ENCODE measurements at places on chromosomes 6 and 20. TPM values are rescaled to one million over a fixed set of nuclear protein-coding genes. Genes with fewer than 3 reads are reported as not detected.

SMLR1 gene
- polyA plus RNA-seq: 0.17 TPM

BANF2 gene
- polyA plus RNA-seq: not detected

PFDN6 gene
- polyA plus RNA-seq: 55.3 TPM

SAPCD1 gene
- polyA plus RNA-seq: 7.9 TPM

EYS gene
- polyA plus RNA-seq: 0.65 TPM

DNA sequence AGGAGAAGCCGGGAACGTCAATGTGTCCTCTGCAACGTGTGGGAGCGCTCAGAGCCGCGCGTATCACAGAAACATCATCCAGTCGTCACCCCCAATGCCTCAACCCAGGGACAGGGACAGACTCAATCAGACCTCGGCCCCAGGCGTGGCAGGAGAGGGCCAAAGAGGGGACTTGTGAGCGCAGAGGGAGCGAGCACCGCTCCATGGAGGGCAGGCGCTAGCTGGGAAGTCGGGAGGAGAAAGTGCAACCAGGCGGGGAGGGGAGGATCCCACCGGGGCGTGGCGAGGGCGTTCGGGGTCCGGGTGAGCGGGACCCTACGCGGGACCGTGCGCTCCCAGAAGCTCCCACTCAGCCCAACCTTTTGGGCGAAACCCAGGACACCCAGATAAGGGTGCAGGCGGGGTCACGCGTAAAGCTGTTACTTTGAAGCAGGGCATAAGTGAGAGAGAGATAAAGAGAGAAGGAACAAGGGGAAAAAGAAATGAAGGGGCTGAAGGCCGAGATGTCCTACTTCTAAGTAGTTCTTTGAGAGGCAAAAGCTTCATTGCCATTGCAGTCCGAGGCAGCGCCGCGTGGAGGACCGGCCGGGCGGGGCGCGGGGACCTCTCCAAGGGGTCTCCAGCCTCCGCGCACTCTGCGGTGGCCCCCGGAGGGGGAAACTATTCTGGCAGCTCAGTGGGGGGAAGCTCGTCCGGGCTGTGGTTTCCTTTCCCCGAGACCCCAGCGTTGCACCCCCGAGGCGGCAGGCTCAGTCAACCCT is 862 bp upstream of the SOBP start:
- peak overlapping the region; percentile 48 for H3K27ac ChIP-seq
- peak overlapping the region; percentile 66 for H3K4me3 ChIP-seq
- H3K27me3 ChIP-seq: peaks cover 99% of the 10 kb centered on the region
- no peaks in the 10 kb centered on the region for H3K4me1 ChIP-seq
- DNase-seq: peak; percentile 46

DNA sequence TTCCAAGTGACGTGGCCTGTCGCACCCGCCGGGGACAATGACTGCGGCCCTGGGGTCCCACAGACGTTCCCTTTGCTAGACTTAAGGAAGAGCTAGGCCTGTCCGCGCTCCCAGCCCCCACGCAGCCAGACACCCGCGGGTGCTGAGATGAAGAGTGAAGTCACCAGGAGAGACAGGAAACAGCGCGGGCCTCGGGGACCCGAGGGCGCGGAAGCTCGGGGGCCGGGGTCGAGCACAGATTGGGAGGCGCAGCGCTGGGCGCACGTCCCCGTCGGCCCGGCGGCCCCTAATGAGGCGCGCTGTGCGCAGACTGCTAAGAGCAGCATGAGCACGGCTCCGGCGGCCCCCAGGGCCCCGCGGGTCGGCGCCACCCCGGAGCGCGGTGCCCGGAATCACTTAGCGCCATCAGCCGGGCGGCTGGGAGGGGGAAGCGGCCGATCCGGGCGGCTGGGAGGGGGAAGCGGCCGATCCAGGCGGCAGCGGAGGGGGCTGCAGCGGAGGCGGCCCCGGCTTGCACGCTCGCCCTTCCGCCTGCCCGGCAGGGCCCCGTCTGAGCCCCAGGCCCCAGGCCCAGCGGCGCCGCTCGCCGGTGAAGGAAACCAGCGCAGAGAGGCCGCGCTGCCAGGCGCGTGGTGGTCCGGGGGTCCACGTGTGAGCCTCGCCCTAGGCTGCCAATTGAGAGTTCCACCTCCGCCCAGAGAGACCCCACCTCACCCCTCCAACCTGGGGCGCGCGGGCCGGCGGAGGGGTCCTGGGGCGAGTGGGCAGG is 8.3 kb upstream of the AVP start:
- no peaks in the 10 kb centered on the region for H3K4me1 ChIP-seq
- no peaks in the 10 kb centered on the region for H3K36me3 ChIP-seq
- no peak for DNase-seq
- no peak overlapping the region for H3K27ac ChIP-seq
- peak overlapping the region; percentile 17 for H3K4me3 ChIP-seq

DNA sequence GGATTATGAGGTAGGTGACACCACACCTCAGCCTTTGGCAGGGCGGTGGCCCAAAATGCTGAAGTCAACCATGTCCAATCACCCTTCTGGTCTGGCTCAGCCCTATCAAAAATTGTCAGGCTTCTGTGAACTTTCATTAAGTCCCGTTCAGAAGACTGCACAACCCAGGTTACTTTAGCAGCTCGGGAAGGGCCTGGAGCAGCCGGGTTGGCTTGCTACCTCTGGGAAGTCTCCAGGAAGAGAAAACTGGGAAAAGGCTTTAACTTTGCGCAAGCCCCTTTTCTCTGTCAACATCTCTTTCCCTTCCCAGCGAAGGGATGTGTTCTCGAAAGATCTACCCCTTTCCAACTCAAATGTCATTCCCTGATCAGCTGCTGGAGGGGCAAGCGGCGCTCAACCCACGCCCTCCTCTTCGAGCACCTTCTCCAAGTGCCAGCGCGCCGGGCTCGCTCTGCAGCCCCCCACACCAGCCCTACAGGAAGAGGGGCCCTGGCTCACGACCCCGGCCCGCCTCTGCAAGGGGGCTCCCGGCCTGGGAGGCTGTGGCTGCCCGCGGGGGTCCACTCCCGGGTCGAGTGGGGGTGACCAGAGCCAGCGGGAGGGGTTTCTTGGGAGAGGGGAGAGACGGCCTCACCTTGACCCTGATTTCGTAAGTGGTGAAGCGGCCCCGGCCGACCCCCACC is 573 bp downstream of the SNX3 start:
- peaks cover 7% of the 10 kb centered on the region for H3K36me3 ChIP-seq
- DNase-seq: peak; percentile 45
- H3K4me1 ChIP-seq: peaks cover 54% of the 10 kb centered on the region
- H3K27ac ChIP-seq: peak overlapping the region; percentile 98
- no peaks in the 10 kb centered on the region for H3K27me3 ChIP-seq

- H3K27ac ChIP-seq: no peak overlapping the region
- H3K4me1 ChIP-seq: no peaks in the 10 kb centered on the region
- no peaks in the 10 kb centered on the region for H3K27me3 ChIP-seq
- H3K36me3 ChIP-seq: no peaks in the 10 kb centered on the region
Observed at GRCh38 chr6:67131827-67132226, 1424.8 kb upstream of the EYS start.

- H3K4me1 ChIP-seq: no peaks in the 10 kb centered on the region
- H3K27me3 ChIP-seq: no peaks in the 10 kb centered on the region
- H3K27ac ChIP-seq: no peak overlapping the region
- H3K4me3 ChIP-seq: no peak overlapping the region
Observed at GRCh38 chr20:15546525-15547023, 1026.7 kb downstream of the KIF16B start.

DNA sequence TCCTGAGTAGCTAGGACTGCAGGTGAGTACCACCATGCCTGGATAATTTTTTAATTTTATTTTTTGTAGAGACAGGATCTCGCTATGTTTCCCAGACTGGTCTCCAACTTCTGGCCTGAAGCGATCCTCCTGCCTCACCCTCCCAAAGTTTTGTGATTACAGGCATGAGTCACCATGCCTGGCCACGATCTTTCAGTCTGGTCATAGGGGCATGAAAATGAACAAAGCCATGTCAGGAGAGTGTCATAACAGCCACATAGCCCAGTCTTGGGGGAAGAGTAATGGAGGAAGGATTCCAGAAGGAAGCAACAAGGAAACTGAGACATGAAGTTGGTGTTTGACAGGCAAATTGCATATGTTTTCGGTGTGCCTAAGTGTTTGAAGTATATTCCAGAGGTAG is 17.0 kb upstream of the SNX3 start:
- H3K36me3 ChIP-seq: no peaks in the 10 kb centered on the region
- H3K4me3 ChIP-seq: no peak overlapping the region
- H3K4me1 ChIP-seq: no peaks in the 10 kb centered on the region
- DNase-seq: no peak
- no peak overlapping the region for H3K27ac ChIP-seq

GRCh38 chr6:110656492-110656891 is 158.8 kb downstream of the CDK19 start:
- no peaks in the 10 kb centered on the region for H3K4me1 ChIP-seq
- no peaks in the 10 kb centered on the region for H3K27me3 ChIP-seq
- no peak overlapping the region for H3K4me3 ChIP-seq
- no peaks in the 10 kb centered on the region for H3K36me3 ChIP-seq
- DNase-seq: no peak
- H3K27ac ChIP-seq: no peak overlapping the region

- no peak for DNase-seq
- no peak overlapping the region for H3K27ac ChIP-seq
- H3K4me1 ChIP-seq: peaks cover 3% of the 10 kb centered on the region
- H3K4me3 ChIP-seq: no peak overlapping the region
- H3K36me3 ChIP-seq: no peaks in the 10 kb centered on the region
- no peaks in the 10 kb centered on the region for H3K27me3 ChIP-seq
Observed at GRCh38 chr6:26175428-26176181, 88.4 kb downstream of the HFE start.

DNA sequence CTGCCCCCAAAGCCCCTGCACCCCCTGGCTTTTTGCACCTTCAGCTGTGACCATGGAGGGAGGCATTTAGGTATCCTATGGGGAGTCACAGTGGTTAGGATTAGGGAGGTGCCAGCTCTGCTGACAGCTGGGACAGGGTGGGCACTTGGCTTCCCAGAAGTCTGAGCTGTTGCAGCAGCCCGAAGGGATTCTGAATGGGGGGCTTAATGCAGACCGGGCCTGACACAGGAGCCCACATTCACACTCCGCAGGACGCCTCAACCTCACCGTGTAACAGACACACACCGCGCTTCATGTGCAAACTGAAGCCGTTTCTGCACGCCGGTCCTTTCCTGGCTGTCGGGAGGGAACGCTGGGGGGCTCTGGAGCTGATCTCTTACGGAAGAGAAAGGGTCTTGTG is 1.9 kb downstream of the EBF4 start:
- peaks cover 75% of the 10 kb centered on the region for H3K27me3 ChIP-seq
- H3K4me3 ChIP-seq: no peak overlapping the region
- no peak for DNase-seq

DNA sequence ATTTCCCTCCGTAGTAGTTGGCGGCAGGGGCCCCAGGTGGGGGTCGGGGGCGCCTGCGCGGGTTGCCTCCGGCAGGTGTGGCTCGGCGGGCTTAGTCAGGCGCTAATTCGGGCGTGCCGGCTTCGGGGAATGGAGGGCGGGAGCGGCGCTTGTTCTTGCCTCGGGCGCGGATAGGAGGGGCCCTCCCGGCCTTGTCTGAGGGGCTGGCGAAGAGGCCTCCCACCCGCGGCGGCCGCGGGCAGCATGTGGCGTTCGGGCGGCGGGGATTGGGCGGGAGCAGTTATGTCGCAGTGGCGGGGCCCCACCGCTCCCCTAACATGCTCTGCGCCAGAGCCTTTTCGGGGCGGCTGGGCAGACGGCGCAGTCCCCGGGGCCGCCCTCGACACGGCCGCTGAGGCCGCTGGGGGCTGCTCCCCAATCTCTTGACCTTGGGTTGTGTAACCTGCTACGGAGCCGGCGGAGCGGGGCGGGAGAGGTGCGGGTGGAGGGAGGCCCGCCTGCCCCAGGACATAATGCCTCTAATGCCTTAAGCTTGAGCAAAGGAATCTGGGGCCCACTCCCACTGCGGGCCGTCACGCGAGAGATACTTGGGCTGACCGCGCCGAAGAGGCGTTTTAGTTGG is 1.1 kb downstream of the AMD1 start:
- DNase-seq: peak; percentile 34
- peak overlapping the region; percentile 94 for H3K27ac ChIP-seq
- no peaks in the 10 kb centered on the region for H3K36me3 ChIP-seq
- no peaks in the 10 kb centered on the region for H3K27me3 ChIP-seq

DNA sequence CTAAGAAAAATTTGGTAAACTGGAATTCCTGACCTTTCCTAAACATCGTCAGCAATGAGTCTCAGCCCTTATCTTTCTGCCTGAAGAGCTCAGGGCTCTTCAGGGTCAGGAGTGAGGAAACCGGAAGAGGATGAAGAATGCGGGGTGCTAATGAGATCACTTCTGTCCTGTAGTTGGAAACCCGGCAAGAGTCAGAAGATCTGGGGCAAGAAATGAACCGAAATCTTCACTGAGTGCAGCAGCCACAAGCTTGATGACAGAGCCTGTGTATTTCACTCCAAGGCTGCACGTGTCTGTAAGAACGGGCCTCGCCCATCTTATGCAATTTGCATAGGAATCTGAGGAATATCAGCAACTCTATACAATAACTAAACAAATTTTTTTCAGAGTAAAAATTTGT is 60.4 kb upstream of the QKI start:
- no peak overlapping the region for H3K4me3 ChIP-seq
- peak overlapping the region; percentile 59 for H3K27ac ChIP-seq
- H3K36me3 ChIP-seq: no peaks in the 10 kb centered on the region
- H3K4me1 ChIP-seq: peaks cover 48% of the 10 kb centered on the region

GRCh38 chr6:112309244-112309643 is 37.9 kb upstream of the RFPL4B start:
- H3K36me3 ChIP-seq: no peaks in the 10 kb centered on the region
- no peaks in the 10 kb centered on the region for H3K27me3 ChIP-seq
- no peak overlapping the region for H3K27ac ChIP-seq
- no peaks in the 10 kb centered on the region for H3K4me1 ChIP-seq
- no peak for DNase-seq

- no peaks in the 10 kb centered on the region for H3K27me3 ChIP-seq
- no peak overlapping the region for H3K4me3 ChIP-seq
- no peak overlapping the region for H3K27ac ChIP-seq
Observed at GRCh38 chr6:167919349-167919748, 78.1 kb upstream of the KIF25 start.

DNA sequence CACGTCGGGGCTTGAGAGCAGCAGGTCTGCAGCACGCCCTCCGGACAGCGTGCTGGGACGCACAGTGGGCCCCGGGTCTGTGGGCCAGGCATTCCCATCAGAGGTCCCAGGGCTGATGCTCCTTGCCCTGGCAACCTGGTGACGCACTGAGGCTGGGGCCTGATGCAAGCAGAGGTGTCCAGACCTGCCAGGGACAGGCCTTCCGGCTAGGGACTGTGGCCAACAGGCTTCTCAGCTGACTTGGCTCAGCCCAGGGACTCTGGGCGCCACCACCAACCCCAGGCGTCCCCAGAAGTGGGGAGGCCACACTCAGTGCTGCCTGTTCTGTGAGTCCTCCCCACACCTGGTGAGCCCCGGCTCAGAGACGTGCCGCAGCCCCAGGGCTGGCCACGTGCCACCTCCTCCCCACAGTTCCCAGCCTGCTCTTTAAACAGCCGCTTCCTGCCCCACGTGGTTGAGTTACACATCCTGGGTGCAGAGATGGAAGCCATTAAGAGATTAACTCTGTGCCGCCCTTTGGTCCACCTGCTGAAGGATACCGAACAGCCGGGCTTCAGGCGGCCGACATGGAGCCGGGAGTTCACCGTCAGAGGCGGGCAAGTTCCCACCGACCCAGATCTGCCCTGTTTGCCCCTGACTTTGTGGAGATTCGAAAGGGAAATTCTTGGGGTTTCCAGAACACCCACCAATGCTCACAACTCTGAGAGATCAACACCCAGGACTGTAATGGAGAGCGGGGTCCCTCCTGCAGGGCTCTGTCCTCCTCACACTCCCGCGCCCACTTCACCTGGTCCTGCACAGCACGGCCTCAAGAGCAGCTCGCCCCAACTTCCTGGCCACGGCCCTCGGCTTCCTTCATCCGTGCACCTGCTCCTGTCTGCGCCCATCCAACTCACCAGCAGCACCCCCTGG is 37.6 kb upstream of the ZBP1 start:
- no peak overlapping the region for H3K27ac ChIP-seq
- no peaks in the 10 kb centered on the region for H3K27me3 ChIP-seq
- H3K4me3 ChIP-seq: no peak overlapping the region
- peak; percentile 60 for DNase-seq
- H3K4me1 ChIP-seq: no peaks in the 10 kb centered on the region

Measured in left lung (tissue), 14 donors.